ENCODE measurements at places on chromosomes 2 and 18.

DNA sequence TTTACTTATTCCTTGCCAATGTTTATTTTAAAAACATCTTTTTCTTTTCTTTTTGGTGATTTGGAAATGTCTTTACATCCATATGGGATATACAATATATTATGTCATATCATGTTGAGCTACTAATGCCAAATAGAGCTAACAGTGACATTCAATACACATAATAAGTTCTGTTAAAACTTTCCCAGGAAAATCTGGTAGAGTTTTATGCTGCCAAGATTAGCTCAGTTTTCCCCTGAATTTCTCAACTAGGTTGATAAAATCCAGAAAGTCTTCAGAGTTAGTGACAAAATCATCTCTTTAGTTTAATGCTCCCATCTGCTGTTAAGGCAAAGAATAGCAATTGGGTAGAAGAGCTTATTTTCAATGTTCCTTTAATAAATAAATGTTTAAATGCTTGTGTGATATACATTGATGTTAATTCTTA, 9.9 kb downstream of the COL3A1 start:
- no peak for DNase-seq

DNA sequence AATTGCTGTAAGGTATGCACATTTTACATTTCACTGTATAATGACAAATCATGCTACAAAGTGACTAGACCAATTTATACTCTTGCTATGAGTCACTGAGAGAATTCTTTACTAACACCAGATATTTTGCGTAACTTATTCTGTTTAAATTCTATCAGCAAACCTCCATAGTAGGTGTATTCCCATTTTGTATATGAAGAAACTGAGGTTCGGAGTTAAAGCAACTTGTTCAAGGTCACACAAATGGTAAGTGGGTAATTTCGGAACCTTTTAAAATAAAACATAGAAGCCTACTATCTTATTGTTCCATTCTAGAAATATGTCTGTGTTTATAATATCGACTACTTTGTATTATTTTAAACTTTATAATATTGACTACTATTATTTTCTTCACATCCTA, 15.9 kb upstream of the CPS1 start:
- no peak for DNase-seq

GRCh38 chr2:136844546-136844945, 79.2 kb downstream of the THSD7B start:
- DNase-seq = no peak

GRCh38 chr2:26767894-26768487, 3.9 kb downstream of the SLC35F6 start:
- no peak for DNase-seq

GRCh38 chr2:133953524-133953923, 300.3 kb upstream of the MGAT5 start:
- no peak for DNase-seq

GRCh38 chr2:54708584-54709335, 14.7 kb upstream of the EML6 start:
- DNase-seq = no peak
